SW480 (cell line): ENCODE measurements at places on chromosomes 12 and 14.

DNA sequence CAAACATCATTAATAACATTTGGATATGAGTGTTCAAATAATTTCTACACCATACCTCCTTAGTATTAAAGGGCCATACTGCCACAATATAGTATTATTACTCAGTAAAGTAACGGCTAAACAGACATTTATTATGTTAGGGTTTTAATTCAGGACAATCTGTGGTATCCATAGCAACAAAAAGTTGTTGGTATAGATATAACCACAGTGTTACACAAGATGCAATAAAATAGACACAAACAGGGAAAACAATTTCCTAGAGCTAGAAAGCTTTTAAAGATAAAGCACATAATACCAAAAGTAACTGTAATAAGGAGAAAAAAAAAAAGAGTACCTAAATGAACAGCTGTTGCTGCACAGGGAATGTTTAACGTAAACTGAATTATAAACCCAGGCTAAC, 16.1 kb downstream of the CNIH1 start:
- no peak for DNase-seq

DNA sequence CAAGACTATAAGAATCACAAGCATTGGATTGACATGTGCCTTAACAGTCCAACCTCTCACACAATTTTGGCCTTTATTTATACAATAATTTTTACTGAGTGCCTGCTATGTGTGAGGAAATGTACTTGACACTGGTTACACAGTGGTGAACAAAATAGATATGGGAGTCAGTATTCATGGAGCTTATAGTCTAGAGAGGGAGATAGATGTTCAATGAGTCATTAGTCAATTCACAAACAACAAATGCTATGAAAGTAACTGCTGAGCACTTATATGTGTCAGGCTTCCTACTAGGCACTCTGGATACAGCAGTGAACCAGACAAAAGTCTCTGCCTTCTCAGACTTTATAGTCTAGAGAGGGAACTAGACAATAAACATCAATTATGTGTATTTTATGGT, 3.7 kb downstream of the CFAP54 start:
- DNase-seq, result no peak

DNA sequence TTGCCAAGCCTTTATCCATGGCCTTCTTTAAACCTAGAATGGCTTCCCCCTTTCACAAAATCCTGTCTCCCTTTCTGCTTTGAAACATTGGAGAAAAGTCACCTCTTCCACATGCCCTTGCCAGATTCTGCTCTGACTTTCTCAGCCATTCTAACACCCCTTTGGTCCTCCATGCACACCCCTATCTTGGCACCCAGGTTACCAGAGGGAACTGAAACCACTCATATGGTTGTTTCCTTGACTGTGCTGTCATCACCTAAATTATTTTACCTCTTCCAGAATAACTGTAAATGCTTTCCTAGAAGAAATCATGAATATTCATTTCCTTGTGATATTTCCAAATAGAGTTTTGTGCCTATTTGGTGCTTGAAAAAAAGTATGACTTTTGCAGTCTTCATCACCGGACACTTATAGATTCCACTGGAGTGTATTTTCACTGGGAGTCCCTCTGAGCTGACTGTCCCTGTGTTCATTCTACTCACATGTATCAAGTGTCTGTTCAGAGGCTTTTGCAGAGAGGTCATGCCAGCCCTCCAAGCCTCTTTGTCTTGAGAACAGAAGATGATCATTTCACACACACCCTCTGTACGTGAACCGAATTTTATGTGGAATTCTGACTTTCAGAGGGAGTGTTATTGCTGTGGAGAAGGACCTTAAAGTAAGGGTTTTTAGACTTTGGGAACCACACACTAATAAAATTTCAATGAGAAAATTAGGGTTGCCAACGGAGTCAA, 74.1 kb downstream of the PLXNC1 start:
- DNase-seq, result no peak

- no peak for DNase-seq
These were observed 364.5 kb downstream of the PDZRN4 start for GRCh38 chr12:41552588-41552987.

GRCh38 chr12:51590347-51591015, 552 bp upstream of the SCN8A start:
- DNase-seq, result peak; percentile 81

GRCh38 chr14:105354541-105354940, 40.0 kb downstream of the PACS2 start:
- no peak for DNase-seq

GRCh38 chr12:114695305-114695592, 11.3 kb upstream of the TBX3 start:
- DNase-seq, result no peak

GRCh38 chr12:118560733-118561132, 184.4 kb downstream of the SUDS3 start:
- no peak for DNase-seq

GRCh38 chr14:24725311-24725710, 91.3 kb upstream of the GZMB start:
- DNase-seq, result no peak

GRCh38 chr12:4584896-4585295, 22.9 kb downstream of the DYRK4 start:
- DNase-seq, result no peak

DNA sequence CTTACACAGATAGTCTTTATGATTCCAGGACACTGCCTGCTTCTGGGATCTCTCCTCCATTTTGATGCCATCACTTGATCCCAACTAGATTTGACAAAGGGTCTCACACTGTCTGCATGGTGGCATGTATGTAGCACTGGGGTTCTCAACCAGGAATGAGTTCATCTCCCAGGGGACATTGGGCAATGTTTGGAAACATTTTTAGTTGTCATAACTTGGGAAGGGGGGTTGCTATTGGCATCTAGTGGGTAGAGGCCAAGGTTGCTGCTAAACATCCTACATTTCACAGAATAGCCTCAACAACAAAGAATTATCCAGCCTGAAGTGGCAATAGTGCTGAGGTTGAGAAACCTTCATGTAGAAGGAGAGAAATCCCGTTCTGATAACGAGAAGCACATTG, 376.2 kb downstream of the DPF3 start:
- DNase-seq, result no peak

DNA sequence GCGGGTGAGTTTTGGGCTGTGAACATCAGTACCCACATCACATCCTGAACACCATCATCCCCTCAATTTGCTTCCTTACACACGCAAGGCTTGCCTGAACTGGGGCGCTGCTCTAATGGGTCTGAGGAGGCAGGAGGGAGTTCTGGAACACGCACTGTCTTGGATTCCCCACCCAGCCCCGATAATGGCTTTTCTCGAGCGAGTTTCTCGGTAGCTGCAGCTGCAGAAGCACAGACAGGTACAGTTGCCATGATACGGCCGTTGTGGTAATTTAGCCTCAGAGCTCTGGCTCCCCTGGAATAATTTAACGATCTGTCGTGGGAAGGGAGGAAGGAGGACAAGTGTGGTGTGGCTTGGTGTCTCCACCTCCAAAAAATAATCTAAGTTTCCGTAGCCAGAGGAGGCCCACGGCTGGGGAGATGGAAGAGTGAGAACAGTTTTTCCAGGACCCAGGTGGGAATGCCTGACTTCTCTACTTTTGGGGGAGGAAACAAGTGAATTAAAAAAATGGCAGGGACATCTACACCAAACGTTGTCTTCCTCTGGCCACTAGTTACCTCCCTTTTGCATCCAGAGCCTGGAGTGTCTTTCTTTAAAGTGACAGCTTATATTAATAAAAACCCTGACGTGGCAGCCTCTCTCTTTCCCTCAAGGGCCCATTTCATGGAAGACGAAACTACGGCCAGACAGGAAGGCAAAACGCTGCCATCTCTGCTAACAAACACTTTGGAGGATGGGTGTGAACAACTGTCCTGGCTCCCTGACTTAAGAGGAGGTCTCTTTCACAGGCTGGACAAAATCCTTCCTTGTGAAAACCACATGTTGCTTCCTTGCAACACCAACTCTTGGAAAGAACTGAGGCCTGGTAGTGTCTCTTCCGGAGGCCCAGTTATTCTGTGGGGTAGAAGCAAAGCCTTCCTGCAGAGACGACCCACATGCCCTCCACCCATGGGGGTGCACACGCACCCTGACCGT, 84.8 kb downstream of the RBM19 start:
- no peak for DNase-seq

- no peak for DNase-seq
These were observed 10.3 kb upstream of the PGAM5 start for GRCh38 chr12:132700212-132700822.

GRCh38 chr12:85348779-85349178, 68.8 kb downstream of the ALX1 start:
- DNase-seq, result no peak

DNA sequence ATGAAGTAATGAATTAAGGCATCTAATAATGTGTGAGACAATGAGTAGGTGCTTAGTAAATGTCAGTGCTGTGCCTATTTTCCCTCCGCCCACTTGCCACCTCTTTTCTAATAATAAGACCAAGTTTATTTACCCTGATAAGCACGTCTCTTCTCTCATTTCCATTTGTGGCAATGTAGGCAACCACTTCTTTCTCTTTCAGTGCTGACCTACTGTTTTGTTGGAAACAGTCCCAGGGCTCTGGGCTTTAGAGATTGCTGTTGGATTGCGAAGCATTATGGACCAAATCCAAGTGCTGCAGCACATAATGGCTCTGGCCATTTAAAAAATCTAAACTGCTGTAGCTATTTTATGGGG, 141.3 kb upstream of the PLEKHG7 start:
- DNase-seq, result no peak

- no peak for DNase-seq
These were observed 15.8 kb downstream of the KRT7 start for GRCh38 chr12:52248541-52249461.

GRCh38 chr12:12088147-12088546, 17.4 kb downstream of the BCL2L14 start:
- DNase-seq, result no peak

GRCh38 chr14:102870994-102871831, 51.2 kb upstream of the AMN start:
- DNase-seq, result no peak

GRCh38 chr12:42652048-42652447, 62.5 kb upstream of the PRICKLE1 start:
- peak; percentile 11 for DNase-seq

- no peak for DNase-seq
These were observed 555.9 kb upstream of the TMEM132C start for GRCh38 chr12:127711108-127711507.

DNA sequence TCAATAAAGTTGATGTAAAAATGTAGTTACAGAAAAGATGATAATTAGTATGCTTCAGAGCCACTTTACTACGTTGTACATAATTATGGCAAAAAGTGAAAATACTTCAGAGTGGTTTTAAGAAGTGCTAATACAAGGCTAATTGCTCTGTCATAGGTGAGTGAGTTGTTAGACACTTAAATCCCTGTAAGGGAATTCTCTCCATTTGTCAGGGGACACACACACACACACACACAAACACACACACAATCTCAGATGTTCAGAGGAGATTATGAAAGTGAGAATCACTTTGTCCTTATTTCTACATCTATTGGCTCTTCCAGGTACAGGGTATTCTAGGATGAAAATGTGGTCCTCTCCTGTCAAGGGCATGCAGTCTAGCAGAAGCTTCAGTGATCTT, 208.3 kb upstream of the PELI2 start:
- no peak for DNase-seq

DNA sequence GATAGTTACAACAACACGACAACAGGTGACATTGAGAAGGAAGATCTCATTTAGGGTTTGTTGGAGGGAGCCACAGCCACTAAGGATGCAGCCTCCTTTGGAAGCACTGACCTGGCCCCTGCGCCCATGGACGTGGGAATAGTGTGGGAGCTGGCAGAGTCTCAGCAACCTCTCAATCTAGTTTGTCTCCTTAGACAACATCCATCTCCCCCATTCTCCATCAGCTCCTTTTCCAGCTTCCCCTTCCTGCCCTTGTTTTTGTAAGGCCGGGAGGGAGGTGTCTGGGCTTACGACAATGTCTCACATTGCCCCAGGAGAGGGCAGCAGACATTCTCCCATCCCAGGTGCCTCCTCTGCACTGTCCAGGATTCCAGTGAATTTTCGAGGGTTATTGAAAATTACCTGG, 170.2 kb upstream of the PZP start:
- peak; percentile 38 for DNase-seq

GRCh38 chr12:69284131-69284530, 44.8 kb downstream of the CPSF6 start:
- DNase-seq, result peak; percentile 61

DNA sequence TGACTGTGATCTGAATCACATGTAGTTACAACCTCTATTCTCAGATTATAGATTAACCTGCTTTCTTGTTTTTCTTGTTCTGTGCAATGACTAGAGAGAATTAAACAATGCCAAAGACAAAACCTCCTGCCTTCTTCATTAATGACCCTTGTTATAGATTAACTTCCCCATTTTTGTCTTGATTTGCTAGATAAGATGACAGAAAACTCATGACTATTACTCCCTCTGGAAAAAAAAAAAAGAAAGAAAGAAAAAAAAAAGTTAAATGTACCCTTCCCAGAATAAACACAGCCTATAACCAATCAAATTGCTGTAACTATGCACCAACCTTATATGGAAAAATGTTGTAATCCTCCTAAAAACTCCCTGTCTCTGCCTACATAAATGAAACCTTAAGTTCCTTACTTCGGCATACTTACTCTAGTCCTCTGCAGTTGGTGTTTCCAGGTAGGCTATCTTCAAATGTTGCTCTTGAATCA, 41.1 kb upstream of the PCED1B start:
- no peak for DNase-seq

- peak; percentile 87 for DNase-seq
These were observed 77.8 kb upstream of the MAX start for GRCh38 chr14:65179918-65180724.
